A549 treated with AZD2906 at 1 μM for 4 hours (cell line): ENCODE measurements at places on chromosomes 3 and 15. TPM values are rescaled to one million over a fixed set of nuclear protein-coding genes. Genes with fewer than 3 reads are reported as not detected.

The SCAANT1 gene
- not detected in 5 replicates for total RNA-seq

The PYDC2 gene
- not detected in 5 replicates for total RNA-seq

The TNNC1 gene
- total RNA-seq: 0.86 to 1.4 TPM (median 1.1 TPM) in 5 replicates

The NTRK3 gene
- 18.4 to 24.5 TPM (median 20.3 TPM) in 5 replicates for total RNA-seq

The SKOR1 gene
- 0.03 to 0.08 TPM (median 0.05 TPM) in 4 of 5 replicates, not detected in the other for total RNA-seq

The SLC12A1 gene
- total RNA-seq: not detected in 5 replicates

The MESP1 gene
- 1.1 to 7.5 TPM (median 5.5 TPM) in 5 replicates for total RNA-seq

The CDHR4 gene
- total RNA-seq: 0.12 to 0.42 TPM (median 0.28 TPM) in 5 replicates

The CMTM8 gene
- total RNA-seq: 8.7 to 14.7 TPM (median 13.9 TPM) in 5 replicates

The CCR3 gene
- not detected in 5 replicates for total RNA-seq

The GRAMD1C gene
- total RNA-seq: 0.24 to 0.78 TPM (median 0.46 TPM) in 5 replicates

The FSIP1 gene
- total RNA-seq: 0.52 to 1.4 TPM (median 0.90 TPM) in 5 replicates

The DPH3 gene
- 21.2 to 29.5 TPM (median 27.4 TPM) in 5 replicates for total RNA-seq

The BOC gene
- total RNA-seq: 4.8 to 6.4 TPM (median 5.5 TPM) in 5 replicates

The RTP3 gene
- total RNA-seq: not detected in 5 replicates

The ECT2 gene
- 55.0 to 80.8 TPM (median 66.3 TPM) in 5 replicates for total RNA-seq

The ANO10 gene
- total RNA-seq: 16.7 to 19.4 TPM (median 18.4 TPM) in 5 replicates

The SPRED1 gene
- total RNA-seq: 7.0 to 8.4 TPM (median 8.0 TPM) in 5 replicates

The MKRN2 gene
- total RNA-seq: 25.6 to 28.3 TPM (median 27.2 TPM) in 5 replicates

The GRM2 gene
- 0.03 to 0.05 TPM (median 0.04 TPM) in 4 of 5 replicates, not detected in the other for total RNA-seq

The SERPINI1 gene
- total RNA-seq: 2.8 to 3.2 TPM (median 3.0 TPM) in 5 replicates

The CELSR3 gene
- 3.1 to 4.6 TPM (median 3.9 TPM) in 5 replicates for total RNA-seq

The RBMS3 gene
- 0.43 to 1.1 TPM (median 0.88 TPM) in 5 replicates for total RNA-seq

The TRAIP gene
- 10.6 to 12.9 TPM (median 12.8 TPM) in 5 replicates for total RNA-seq
